Cerebellar cortex (tissue), 1 donor: ENCODE measurements at places on chromosomes 3 and 15.

DNA sequence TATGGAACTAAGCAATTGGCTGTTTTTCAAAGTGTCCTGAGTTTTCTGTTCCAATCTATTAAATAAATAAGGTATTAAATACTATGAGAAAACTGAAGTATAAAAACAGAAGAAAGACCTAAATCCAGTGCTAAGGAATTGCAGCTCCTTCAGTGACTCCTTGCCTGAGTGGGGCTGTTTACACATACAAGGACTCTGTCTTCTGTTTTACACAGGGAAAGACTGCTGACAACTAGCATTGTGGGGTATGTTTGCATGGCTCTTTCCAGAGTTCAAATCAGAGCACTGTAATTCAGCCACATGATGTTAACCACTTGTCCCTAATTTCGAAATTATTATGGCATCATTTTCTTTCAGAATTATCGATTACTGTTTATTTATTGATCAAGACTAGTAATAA, 31.3 kb upstream of the MEIS2 start:
- DNase-seq = peak; percentile 35

- DNase-seq = no peak
These were observed 24.3 kb upstream of the GCNT3 start for GRCh38 chr15:59587085-59587826.

DNA sequence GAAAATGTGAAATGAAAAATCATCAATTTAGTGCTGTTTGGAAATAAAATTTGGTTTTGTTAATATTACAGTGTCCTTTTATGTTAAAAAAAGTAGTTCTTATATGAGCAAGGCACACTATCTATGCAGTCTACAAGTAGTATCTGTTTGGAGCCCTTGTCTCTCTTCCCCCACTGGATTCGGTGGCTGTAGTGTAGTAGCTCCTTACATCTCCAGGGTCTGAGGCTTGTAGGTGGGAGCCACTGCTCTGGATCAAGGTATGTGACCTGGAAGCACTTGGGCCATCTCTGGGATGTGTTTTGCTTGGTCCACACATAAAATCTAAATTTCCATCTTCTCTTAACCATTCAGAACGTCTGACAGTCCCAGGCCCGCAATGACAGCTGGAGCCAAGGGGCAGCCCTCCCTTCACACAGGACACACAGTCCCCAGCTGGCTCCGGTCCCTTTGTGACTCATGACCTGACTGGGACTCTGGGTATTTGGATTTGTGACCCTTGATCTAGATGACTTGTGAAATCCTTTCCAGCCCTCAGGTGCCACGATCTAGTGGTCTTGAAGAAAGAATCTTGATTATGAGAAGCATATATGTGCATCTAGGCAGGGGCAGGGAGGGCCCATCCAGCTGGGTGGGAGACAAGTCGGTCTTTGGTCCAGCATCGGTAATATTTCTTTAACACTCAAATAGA, 80.0 kb downstream of the USP13 start:
- DNase-seq = no peak

DNA sequence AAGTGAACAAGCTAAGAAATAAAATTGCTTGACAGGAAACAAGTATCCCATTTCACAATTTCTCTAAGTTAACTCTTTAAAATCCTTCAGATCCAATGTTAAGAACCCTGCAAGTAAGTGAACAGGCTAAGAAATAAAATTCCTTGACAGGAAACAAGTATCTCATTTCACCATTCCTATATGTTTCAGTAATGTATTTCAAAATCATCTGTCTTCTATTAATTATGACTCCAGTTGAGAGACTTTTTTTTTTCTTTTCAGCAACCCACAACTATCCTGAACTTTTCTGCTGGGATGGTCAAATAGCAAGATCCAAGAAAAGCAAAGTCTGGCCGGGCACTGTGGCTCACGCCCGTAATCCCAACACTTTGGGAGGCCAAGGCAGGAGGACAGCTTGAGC, 2.4 kb upstream of the SLC12A6 start:
- DNase-seq = no peak

DNA sequence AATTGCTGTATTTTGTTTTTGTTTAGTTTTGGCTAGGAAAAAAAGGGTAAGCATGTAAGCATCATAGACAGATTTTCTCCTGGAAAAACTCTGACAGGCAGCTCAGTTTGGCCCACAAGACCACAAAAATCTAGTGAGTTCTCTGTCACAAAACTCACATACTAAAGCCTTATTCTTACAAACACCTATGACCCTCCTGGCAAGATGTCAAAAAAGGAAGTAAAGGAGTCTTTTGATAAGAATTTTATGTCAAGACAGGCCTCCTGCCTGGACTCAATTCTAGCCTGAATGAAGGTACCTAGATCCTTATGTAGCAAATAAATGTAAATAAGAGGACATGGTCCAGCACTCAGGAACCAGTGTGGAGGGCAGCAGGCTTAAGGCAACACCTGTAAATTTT, 668.3 kb upstream of the ZNF385D start:
- DNase-seq = no peak

GRCh38 chr3:87949879-87950208, 109.0 kb downstream of the CGGBP1 start:
- no peak for DNase-seq

DNA sequence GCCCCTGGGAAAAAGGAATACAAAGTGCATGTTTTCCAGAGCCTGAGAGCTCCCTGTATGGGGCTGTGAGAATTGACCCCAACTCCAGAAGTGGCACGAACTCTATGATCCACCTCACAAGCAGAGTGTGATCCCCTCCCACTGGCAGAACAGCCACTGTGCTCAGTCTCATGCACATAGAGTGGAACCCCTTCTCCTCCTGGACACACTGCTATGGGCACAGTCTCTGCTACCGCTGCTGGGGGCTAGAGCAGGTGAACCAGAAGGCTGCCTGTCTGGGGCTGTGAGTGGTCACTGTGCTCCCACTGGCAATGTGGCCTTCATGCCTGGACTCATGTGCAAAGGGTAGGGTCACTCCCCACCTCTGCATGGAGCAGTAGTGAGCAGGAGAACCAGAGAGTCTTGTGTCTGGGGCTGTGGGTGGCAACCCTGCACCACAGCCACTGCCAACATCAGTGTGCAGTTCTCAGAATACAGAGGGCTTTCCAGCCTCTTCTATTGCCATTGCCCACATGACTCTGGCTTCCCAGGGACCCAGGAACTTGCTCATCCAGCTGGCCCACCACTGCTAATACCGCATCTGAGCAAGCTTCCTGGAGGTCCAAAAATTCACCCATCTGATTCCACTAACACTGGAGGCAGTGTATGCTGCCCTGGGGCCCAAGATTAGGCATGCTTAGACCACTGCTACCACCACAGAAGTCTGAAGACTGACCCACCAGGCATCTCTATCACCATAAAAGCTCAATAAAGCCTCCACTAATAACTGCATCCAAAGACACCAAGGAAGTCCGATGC, 343.7 kb upstream of the SOX14 start:
- no peak for DNase-seq
